Coronary artery (tissue), 2 donors: ENCODE measurements at places on chromosomes 11 and 22.

- no peak for DNase-seq
Measured at GRCh38 chr22:50696799-50697561, 24.4 kb downstream of the SHANK3 start.

- DNase-seq: peak; percentile 76
Measured at GRCh38 chr22:46012182-46012880, 35.4 kb upstream of the WNT7B start.

GRCh38 chr11:11864803-11865202 is 23.0 kb downstream of the USP47 start:
- no peak for DNase-seq

- DNase-seq: no peak
Measured at GRCh38 chr22:22865311-22866072, 22.1 kb upstream of the IGLL5 start.

DNA sequence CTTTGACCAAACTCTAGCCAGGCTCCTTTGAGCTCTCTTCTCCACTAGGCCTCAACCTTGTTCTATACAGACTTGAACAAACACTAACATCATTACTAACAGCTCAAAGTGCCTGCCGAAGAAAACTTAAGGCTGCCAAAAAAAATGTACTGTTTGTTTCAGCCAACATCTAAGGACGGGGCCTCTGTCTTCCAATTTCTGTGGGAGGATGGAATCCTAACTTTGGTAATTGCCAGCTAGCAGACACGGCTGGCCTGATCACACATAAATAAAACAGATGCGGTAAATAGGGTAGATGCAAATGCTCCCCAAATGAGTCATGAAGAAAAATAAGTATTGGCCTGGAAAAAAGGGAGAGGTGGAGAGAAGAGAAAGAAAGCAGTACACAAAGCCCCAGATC is 394.3 kb downstream of the TMEM135 start:
- DNase-seq: no peak

DNA sequence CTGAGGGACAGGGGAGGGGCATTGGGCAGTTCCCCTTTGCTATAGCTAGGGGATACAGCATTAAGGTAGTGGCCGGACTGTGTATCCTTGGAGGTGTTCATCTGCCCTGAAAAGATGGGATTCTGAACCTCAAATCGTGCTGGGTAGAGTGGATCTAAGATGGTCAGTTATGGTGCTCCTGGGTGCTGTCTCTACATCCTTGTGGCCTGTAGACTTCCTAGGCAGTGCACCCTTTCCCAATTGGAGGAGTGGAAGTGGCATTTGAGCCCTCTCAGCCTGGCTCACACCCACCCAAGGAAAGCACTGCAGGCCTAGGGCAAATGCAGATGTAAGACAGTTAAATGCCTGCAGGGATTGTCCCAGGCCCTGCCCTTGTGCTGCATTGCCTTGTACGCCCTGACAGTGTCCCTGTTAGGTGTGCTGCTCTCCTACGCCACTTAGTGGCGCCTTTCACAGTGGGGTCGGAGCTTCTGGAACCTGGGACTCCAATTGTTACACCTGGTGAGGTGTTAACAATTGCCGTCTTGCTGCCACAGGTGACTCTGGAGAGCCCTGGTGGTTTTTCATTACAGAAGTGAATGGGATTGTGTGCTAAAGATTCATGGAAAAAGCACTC is 35.0 kb downstream of the PPFIBP2 start:
- no peak for DNase-seq

DNA sequence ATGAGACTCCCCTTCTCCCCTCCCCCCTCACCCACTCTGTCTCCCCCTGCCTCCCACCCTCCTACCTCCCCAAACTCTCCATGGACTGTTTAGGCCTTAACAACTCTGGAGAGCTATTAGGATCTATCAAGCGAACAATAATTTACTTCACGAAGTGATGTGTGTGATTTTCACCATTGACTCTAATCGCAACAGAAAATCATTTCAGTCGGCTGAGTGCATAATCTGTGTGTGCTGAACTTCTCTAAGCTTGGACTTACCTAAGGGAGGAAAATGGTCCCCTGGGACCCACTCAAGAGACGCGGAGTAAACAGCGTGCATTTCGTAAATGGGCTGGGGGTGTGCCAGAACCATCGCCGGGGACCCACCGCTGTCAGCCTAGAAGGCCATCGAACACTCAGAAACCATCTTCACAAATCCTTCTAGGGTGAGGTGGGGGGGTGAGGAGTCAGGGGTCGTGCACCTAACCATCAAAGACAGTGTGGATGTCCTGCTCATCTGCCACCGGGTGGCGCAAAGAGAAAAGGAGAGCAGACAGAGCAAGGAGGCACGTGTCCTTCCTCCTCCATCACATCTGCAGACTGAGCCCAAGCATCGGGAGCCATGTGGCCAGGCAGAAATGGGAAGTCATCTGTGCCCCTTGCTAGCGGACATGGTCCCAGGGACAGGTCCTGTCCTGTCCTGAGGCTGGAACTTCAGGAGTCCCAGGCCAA is 62.1 kb upstream of the NUP50 start:
- DNase-seq: no peak

GRCh38 chr11:17230867-17231851 is 23.4 kb upstream of the PIK3C2A start:
- DNase-seq: no peak

- no peak for DNase-seq
Measured at GRCh38 chr22:29690476-29690875, 29.3 kb upstream of the CABP7 start.

GRCh38 chr11:120952461-120953434 is 71.2 kb upstream of the TBCEL start:
- DNase-seq: no peak

GRCh38 chr11:7688238-7688826 is 15.0 kb upstream of the CYB5R2 start:
- no peak for DNase-seq

- DNase-seq: peak; percentile 73
Measured at GRCh38 chr22:36197514-36198146, 4.0 kb downstream of the APOL4 start.

DNA sequence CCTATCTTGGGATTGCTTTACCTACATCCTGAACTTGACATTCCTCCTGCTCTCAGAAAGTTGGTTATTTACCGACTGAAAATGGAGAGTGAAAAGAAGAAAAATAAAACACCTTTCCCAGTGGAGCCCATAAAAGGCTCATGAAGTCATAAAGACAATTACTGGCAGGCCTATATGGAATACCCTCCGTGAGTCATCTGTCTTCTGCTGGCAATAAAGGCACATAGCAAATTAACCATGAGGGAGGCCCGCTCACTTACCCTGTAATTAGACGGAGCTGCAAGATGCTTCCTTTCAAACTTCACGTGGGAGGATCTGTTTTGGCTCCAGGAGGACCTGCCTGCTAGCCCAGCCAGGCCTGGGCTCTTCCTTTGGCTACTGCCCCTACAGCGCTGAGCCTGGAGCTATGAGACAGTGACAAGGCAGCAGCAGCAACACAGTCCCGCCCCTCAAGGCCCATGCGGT is 540.4 kb downstream of the BUD13 start:
- DNase-seq: no peak

GRCh38 chr22:45580726-45581381 is 78.2 kb downstream of the FBLN1 start:
- no peak for DNase-seq

- DNase-seq: no peak
Measured at GRCh38 chr22:43743929-43744643, 68.0 kb downstream of the EFCAB6 start.

DNA sequence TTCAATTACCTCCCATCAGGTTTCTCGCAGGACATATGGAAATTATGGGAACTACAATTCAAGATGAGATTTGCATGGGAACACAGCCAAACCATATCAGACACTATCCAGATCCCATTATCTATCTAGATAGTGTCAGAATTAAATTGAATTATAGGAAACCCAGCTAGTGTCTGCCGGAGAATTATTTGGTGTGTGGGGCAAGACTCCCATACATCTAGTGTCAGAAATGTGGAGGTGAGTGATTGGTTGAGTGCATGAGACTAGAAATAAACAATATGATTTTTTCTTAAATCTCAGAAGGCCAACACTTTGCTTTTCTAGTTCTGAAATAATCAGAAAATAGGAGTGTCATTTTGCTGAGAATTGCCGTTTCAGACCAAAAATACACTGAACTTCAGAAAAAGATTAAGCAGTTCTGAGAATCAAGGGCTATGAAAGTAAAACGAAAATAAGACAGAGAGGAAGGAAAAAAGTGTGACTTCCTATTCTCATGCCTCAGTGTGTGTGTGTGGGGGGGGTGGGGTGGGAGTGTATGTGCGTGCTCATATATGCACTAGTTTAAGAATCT is 21.3 kb downstream of the CASP12 start:
- no peak for DNase-seq

GRCh38 chr11:93727985-93728791 is 13.1 kb downstream of the TAF1D start:
- DNase-seq: no peak

- DNase-seq: peak; percentile 50
Measured at GRCh38 chr22:49350441-49351121, 477.1 kb downstream of the BRD1 start.

- DNase-seq: no peak
Measured at GRCh38 chr22:47654922-47655491, 892.6 kb downstream of the TBC1D22A start.

- DNase-seq: no peak
Measured at GRCh38 chr11:30257058-30257457, 26.2 kb downstream of the FSHB start.

- DNase-seq: peak; percentile 26
Measured at GRCh38 chr11:116515664-116516184, 257.1 kb downstream of the BUD13 start.

DNA sequence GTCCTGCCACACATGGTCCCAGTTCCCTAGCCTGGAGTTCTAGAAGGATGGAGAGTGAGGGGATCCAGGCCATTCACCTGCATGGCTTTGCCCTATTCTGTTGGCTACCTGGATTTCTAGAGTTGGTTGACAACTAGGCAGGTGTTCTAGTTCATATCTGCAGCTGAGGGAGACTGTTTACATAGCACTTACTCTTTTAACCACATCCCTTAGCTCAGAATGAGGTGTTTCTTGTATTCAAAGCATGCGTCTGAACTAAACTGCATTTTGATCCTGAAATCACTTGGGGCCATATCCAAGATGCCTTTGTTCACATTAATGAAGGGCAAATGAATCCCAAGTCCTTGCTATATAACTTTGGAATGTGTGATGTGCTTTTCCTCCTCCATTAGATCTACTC is 60.9 kb downstream of the SYT13 start:
- DNase-seq: no peak

- DNase-seq: no peak
Measured at GRCh38 chr11:44877571-44878497, 72.8 kb downstream of the TP53I11 start.

GRCh38 chr11:29008481-29008880 is 900.3 kb downstream of the METTL15 start:
- no peak for DNase-seq

- no peak for DNase-seq
Measured at GRCh38 chr11:35237860-35238715, 99.1 kb downstream of the CD44 start.

DNA sequence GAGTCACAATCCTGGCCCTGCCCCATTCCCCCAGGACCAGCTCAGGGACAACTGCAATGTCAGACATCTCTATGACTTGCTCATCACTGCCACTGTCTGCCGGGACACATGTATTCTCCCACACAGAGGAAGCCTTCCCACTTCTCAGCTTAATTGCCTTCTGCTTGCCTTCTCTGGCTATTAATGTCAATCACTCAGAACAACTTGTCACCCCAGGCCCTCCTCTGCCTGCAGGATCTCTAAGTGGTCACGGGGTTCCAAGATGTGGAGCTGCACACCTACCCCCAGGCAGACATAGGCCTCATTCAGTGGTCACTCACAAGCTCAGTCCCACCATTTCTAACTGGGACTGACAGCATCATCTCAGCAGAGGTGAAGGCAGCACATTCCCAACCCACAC is 15.1 kb downstream of the PLEKHA7 start:
- DNase-seq: no peak

DNA sequence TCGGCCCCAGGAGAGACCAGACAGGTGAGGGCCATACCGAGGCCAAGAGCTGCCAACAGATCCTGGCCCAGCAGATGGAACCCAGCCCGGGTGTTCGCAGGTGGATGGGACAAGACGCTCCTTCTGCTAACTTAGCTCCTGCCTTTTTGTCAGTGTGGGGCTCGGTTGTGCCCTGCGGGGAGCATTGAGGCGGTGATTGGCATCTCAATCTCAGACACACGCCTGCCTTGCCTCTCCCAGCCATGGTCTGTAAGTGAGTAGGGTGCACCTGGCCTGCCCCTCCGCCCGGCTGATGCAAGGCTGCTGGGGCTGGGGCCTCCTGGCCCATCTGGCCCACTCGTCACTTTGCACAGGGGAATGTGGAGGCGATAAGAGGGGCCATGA is 350.1 kb downstream of the TBC1D22A start:
- no peak for DNase-seq

- no peak for DNase-seq
Measured at GRCh38 chr11:7056828-7057513, 31.8 kb upstream of the RBMXL2 start.

- DNase-seq: no peak
Measured at GRCh38 chr11:14327116-14327515, 31.9 kb downstream of the RRAS2 start.

DNA sequence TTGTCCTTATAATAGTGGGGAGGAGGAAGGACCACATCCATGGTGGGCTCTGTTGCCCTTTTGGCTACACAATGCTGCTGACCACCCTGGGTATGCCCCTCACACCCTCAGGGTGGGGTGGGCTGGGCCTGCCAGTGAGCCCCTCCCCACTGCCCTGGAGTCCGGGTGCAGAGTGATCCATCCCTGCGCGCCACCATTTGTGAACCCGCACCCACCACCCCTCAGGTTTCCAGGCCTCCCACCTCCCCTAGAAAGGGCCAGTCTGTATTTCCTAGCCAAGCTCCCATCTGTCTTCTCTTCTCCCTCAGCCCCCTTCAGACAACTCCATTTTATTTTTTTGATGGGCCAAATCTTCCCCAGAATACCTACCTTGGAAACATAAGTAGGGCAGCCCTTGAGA is 25.0 kb downstream of the MS4A10 start:
- DNase-seq: no peak

DNA sequence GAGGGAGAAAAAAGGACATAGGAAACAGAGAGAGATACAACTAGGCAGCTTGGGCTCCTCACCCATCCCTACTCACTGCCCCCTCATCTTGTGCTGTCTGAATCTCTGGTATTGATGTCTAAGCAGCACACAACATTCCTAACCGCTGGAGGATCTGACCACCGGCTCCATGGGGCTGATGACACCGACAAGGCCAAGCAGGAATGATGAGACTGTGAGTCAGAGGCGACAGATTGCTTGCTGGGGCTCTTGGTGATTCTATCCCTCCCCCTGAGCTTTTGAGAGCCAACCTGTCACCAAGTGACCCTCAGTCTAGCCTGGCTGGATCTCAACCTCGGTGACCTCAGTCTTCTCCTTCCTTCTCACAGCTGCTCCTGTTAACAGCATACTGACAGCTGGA is 13.8 kb downstream of the PAMR1 start:
- no peak for DNase-seq
